ENCODE measurements at places on chromosomes 3 and 15.

GRCh38 chr3:3189961-3190360, 10.5 kb upstream of the CRBN start:
- no peak for DNase-seq

- peak; percentile 90 for DNase-seq
Measured at GRCh38 chr3:37542772-37543449, 318.8 kb upstream of the CTDSPL start.

DNA sequence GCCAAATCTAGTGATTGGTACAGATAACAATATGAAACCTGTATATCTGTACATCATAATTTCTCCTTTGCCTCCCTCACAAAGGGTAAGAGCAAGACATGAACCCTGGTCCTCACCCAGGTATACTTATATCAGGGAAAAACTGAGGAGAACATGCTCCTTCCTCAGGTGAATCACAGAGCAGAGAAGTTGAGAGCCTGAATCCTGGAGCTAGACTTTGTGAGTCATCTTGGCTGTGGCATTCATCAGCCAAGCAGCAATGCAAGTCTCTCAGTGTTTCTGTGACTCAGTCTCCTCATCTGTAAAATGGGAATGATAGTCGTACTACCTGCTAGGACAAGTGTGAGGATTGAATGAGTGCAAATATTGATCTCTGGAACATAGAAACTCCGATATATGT, 165.7 kb upstream of the ADAMTS9 start:
- no peak for DNase-seq

GRCh38 chr3:10526366-10526765, 21.0 kb upstream of the ATP2B2 start:
- DNase-seq, result no peak

- DNase-seq, result no peak
Measured at GRCh38 chr3:168476360-168476980, 380.7 kb upstream of the GOLIM4 start.

GRCh38 chr15:31296646-31297574, 29.7 kb upstream of the KLF13 start:
- DNase-seq, result peak; percentile 52

- no peak for DNase-seq
Measured at GRCh38 chr3:10357592-10358308, 36.8 kb upstream of the SEC13 start.

- no peak for DNase-seq
Measured at GRCh38 chr15:32952901-32953532, 235.2 kb downstream of the GREM1 start.

DNA sequence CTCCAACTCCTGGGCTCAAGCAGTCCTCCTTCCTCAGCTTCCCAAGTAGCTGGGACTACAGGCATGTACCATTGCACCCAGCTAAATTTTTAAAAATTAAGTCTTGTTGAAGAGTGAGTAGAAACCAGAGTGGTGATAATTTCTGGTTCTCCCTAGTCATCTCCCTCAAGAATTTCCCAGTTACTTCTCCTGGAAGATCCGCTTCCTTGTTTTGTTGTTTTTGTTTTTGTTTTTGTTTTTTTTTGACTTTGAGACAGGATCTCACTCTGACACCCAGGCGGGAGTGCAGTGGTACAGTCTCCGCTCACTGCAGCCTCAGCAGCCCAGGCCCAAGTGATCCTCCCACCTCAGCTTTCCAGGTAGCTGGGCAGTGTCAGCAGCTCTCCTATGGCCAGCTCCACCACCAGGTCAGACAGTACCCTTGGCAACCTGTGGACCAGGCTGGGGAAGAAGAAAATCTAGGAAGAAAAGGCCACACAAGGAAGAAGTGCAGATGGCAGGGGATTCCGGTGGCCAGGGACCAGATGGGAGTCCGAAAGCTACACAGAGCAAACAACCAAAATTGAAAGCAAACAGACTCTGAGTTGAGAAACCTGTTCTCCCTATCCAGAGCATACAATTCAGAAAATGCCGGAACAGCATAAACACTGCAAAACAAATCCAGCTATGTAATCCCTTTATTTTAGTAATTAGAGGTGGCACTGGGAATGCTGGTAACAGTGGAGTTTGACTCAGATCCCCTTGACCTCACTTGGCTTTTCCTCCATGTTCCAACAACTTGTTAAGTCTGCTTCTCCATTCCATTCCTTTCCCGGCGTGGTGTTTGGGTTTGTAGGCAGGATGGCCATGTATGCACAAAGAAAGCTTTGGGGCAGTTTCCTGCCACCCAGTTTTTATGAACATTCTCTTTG, 266.6 kb upstream of the CTDSPL start:
- DNase-seq, result peak; percentile 80

DNA sequence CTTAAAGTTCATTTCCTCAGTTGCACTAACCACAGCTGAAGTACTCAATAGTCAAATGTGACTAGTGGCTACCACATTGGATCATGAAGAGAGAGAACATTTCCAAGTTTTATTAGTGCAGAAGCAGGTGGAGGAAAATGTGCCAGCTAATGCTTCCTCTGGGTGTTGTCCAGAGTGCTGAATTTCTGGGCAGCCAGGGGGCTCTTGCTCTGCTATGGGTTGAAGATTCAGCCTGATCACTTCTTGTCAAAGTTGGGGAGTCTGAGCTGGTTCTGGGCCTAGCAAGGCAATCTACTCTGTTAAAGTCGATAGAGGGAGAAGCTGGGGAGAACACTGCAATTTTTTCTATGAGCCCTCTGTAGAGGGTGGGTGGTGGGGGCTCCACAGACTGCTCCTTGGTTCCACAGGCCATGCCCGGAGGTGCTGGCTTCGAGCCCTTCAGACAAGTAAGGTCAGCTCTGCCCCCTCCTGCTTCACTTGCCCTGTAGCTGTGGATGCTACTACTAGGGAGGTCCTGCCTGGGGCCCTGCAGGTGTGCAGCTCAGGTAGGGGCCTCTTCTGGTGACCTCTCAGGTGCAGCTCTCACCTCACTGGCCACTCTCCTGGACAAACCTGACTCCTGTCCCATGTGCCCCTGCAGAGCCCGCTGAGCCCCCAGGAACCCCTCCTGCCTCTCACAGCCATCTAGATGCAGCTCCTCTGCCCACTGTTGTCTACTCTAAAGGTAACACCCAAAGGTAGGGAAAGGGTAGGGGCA, 8.2 kb downstream of the ALG3 start:
- DNase-seq, result no peak

Measured in LNCaP clone FGC (cell line).